ENCODE measurements at places on chromosomes 6 and 20.
A peak's percentile ranks its signal among the peaks of the same experiment; 100 is the strongest.

DNA sequence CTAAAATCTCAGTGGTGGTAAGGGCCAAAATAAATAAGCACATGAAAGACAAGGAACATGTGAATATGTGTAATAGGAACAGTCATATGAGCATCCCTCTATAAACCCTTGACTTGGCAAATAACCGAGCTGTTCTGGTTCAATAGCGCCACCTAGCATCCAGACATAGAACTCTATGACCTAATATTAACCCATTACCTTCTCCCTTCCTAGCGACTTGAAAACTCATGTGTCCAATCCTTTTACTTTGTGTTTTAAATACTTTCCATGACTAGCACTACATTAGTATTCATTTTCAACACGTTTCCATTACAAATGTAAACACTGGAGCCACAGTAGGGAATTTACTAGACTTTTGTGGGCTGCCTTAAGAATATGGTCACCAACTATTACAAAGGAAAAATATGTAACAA lies 279.7 kb downstream of the UST start:
- DNase-seq: peak; percentile 69

GRCh38 chr6:35147026-35147425 lies 5.9 kb upstream of the TCP11 start:
- no peak for DNase-seq

GRCh38 chr6:106772270-106773142 lies 143.1 kb downstream of the QRSL1 start:
- no peak for DNase-seq

DNA sequence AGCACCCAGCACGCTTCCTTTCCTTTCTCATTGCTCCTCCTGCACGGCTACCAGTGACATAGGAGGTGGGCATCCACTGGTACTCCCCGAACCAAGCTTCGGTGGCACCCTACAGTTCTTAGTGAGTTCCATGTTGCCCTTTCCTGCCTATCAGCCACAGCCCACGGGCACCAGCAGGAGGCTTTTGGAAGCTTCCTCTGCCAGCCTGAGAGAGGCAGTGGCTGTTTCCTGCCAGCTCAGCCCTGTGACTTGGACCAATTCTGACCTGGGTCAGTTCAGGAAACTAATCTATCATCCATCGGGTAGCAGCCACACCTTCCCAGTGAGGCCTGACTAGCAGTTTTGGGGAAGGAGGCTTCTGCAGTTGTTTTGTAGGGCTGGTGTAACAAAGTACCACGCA lies 176.4 kb upstream of the UST start:
- DNase-seq: no peak

DNA sequence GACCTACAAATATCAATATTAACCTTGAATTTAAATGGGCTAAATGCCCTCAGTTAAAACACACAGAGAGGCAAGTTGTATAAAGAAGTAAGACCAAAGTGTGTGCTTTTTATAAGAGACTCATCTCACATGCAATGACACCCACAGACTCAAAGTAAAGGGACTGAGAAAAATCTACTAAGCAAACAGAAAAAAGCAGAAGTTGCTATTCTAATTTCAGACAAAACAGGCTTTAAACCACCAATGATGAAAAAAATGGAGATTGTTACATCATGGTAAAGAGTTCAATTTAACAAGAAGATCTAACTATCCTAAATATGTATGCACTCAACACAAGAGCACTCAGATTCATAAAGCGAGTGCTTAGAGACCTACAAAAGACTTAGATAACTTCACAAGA lies 741.9 kb upstream of the MARCKS start:
- no peak for DNase-seq

GRCh38 chr6:142757852-142758628 lies 186.9 kb downstream of the HIVEP2 start:
- DNase-seq: no peak

- peak; percentile 2 for DNase-seq
Measured at GRCh38 chr6:153947808-153948447, 91.1 kb upstream of the OPRM1 start.

GRCh38 chr6:96760153-96760687 lies 77.1 kb downstream of the GPR63 start:
- DNase-seq: no peak
